ENCODE measurements at places on chromosomes 7 and 10.

DNA sequence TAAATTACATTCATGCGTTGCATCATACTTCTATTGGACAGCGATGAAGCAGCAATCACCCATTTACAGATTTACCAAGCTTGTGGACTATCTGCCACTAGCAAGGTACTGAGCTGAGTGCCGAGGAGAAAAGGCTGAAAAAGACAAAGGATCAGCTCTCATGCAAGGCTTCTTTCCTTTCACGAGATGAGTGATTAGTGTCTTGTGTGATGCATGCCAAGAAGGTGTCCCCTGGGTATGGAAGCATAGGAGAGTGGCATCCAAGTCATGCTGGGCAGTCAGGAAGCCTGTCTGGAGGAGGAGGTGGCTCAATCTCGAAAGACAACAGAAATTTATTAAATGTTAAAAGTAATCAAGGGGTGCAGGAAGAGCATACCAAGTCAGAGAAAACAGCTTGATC, 40.9 kb downstream of the ACSM6 start:
- DNase-seq, result no peak

DNA sequence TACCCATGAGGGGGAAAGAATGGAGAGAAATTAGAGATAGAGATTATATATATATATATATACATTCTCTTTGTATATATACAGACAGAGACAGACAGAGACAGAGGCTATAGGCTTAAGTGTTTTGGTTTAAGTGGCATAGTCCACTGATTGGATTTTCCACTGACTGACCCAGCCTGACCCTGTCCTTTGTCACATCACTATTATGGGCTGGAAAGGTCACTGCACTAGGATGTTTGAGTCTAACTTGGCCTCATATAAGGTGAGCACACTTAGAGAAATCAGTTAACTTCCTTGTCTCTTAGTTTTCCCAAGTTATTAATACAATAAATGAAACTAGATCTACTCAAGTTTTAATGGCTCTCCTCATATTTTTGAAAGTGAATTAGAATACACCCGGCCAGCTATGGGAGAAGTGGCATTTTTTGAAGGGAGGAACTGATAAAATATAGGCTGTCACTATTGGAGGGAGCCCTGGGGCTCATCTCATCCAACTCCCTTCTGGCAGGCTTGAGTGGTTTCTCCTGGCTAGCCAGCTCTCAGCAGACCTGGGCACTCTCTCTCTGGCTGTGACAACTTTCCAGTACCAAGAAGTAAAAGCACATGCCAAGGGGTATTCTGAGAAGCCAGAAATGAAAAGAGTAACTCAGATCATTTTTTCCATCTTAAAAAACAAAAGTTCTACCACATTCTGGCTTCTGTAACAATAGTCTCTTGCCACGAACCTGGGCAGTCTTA, 455.6 kb upstream of the ANKRD30A start:
- DNase-seq, result no peak

DNA sequence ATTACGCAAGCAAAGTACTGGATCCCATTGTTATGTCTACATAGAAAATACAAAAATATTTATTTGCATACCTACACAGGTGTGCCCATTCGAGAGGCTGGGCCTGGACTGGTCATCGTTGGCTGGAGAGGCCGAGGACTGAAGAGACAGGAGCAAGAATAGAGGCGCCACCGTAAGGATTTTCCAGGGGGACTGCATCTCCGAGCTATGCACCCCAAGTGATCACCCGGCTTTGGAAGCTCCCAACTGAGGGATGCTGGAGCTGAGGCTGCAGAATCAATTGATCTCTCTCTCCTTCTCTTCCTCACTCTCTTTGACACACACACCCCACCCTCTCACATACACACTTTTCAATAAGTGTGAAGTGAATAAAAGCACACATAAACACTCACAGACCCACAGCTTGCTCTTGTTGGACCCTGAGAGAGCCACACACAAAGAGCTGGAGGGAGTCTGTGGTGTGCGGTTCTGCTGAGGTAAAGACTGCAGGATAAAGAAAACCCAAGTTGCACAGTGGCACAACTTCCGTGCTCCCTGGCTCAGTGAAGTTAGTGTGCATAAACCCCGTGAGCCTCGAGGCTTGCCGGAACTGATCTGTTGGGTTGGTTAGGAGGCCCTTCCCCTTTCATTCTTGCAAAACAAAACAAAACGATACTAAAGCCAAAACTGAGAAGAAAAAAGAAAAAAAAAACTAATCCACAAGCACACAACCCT, at the start of gene AOAH:
AOAH (minus strand) TSS at position 544 of the 714 bp plus-strand sequence; CDS start at position 198, 346 bp downstream.
- DNase-seq, result no peak

DNA sequence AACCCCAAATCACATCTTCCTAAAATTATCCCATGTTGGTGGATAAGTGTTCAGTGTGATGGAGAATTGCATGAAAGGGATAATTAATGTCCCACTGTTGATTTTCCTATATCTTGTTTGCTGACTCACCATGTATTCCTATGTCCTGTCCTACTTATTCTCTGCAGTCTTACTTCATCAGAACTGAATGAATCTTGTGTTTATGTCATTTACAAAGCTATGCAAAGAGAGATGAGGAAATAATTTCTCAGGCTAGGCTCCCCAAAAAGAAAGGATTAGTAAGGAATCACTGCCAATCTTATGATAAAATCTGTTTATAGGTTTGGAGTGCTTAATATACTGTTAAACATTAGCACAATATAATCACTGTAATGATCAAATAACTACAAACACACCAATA, 360.8 kb downstream of the CRPPA start:
- no peak for DNase-seq

DNA sequence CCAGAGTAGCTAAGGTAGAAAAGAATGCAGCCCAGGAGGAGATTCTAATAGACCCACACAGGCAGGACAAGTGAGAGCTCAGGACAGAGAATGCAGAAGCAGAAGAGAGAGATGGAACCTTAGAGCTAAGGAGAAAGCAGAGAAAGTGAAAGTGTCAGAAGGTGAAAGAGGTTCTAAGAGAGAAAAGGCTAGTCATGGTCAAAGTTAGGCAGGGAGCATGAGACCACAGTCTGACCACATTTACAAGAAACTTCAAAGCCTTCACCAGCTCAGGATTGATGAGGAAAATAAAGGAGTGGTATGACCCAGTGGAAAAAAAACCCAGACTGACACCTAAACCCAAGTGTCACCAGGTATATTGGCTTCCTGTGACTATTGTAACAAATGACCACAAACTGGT, 131.8 kb upstream of the WDR11 start:
- DNase-seq, result no peak

DNA sequence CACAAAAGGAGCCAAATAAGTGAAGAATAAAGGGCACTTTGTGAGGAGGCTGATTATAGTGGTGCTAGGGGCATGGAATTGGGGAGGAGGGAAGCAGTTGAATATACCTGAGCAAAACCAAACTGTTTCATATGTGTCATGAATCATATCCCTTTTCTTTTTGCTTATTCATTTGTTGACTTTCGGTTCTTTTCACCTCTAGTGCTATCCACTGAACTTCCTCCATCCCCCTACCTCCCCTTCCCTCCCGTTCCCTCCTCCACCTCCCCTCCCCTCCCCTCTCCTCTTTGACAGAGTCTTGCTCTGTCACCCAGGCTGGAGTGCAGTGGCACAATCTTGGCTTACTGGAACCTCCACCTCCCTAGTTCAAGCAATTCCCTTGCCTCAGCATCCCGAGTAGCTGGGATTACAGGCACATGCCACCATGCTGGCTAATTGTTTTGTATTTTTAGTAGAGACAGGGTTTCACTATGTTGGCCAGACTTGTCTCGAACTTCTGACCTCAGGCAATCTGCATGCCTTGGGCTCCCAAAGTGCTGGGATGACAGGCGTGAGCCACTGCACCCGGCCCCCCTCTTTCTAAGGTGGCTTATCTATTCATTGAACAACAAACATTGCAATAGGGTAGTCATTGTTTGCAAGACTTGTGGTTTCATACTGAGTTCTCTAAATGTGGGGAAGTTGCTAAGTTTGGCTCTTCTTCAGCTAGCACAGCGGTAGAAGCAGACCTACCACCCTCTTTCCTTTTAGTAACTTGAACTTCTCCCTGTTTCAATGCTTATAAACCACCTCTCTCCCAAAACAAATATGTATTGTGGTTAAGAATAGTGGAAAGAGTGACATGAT, 150.4 kb upstream of the PRPS1L1 start:
- DNase-seq, result no peak

- DNase-seq, result peak; percentile 51
These were observed 483.6 kb downstream of the INHBA start for GRCh38 chr7:41219276-41219675.

DNA sequence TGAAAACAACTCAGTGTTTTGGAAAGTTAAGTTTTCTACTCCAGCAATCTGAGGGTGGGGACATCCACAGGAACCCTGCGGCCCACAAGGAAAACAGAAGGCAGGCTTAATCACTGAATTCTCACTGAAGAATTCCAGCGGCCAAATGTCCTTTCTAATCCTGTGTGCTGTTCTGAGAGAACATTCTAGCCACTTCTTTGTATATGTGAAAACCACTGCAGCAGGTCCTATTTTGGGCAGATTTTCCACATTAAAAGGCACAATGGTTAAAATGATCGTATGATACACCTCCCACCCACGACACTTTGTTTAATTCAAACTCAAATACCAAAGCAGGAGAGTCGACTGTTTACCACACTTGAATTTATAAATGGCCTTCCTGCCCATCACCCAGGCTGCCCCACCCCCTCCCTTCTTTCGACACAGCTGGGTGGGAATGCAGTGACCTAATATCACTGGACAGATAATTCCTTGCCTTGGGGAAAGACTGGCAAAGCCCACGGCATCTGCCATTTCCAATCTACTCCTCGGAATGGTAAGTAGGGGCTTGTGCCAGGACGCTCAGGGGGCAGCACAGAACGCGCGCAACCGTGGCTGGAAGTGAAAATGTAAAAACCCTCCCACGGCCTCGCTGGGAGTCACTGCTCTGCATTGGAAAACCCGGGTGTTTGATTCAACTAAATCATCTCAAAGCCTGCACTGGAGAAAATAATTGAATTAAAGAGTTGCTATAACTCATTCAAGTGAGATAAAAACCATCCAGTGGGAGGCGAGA, 67.0 kb downstream of the CTBP2 start:
- DNase-seq, result peak; percentile 71

DNA sequence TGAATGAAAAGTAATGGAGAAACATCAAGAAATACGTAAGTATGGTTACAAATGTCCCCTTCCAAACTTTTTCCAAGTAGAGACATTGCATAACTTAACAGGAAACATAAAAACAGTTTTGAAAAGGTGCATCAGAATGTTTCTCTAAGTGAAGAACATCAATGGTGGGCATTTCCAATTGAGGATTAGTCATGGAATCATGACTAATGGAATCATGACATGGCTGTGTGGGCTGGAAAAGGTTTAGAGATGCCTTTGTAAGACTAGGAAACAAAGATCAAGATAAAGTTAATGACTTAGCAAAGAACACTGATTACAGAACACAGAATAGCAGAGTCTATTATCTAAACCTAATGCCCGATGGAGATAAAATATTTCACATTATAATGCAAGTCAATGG, 272.0 kb downstream of the HPSE2 start:
- no peak for DNase-seq

GRCh38 chr7:155274633-155275355, 22.9 kb upstream of the INSIG1 start:
- DNase-seq, result no peak

- DNase-seq, result peak; percentile 48
These were observed 679 bp downstream of the ARF5 start for GRCh38 chr7:127588697-127589482.

DNA sequence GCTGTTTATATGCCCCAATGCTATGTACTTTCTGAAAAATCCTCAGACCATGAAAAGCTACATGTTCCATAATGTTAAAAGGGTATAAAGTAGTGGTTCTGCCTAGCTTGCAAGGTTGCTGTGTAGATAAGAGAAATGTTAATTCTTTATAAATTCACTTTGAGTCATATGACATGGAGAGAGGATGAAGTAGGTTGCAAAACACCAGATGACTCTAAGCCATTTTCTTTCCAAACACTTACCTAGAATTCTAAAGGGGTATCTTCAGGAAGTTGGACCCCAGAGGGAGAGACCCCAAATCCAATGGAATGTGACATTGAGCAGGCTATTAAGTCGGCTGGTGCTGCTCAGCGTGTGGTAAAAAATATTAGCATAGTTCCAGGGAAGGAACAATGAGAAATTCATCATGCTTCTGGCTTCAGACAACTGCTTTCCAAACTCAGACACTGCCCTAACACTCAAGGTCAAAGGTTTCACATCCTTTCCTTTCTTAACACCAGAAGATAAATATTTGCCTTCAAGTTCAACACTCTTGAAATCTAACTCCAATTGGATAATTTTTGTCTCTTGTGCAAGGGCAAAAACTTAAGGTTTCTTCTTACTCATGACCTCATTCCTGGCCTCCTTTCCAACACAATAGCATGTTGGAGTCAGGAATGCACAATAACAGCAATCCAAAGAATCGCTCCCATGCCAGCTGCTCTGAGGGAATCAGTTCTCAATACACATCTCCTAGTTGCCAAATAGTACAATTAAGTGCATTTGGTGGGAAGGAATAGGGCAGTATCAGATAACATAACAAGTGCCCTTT, 100.7 kb upstream of the AFAP1L2 start:
- DNase-seq, result peak; percentile 83

- no peak for DNase-seq
These were observed 207.8 kb downstream of the DIP2C start for GRCh38 chr10:481628-482027.

DNA sequence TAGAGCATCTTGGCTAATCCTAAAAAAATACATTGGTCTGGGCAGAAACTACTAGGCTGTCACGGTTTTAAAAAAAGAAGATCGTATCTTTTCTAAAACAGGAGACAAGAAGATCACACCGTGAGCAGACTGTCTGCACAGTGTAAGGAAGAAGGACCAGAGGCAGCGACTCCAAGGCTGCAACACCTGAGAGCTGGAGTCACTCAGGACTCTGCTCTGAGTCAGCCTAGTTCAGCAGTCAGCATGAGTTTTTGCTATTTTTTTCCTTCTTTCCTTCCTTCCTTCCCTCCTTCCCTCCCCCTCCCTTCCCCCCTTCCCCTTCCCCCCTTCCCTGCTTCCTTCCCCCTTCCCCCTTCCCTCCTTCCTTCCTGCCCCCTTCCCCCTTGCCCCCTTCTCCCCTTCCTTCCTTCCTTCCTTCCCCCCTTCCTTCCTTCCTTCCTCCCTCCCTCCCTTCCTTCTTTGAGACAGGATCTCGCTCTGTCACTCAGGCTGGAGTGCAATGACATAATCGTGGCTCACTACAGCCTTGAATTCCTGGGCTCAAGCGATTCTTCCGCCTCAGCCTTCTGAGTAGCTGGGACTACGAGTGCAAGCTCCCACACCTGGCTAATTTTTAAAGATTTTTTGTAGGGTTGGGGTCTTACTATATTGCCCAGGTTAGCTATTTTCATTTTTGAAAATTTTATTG, 24.4 kb downstream of the BAG3 start:
- no peak for DNase-seq

GRCh38 chr7:53281312-53281711, 245.9 kb downstream of the POM121L12 start:
- DNase-seq, result no peak

- DNase-seq, result no peak
These were observed 29.0 kb upstream of the ZNF273 start for GRCh38 chr7:64874114-64874513.

GRCh38 chr7:122311734-122312450, 7.3 kb upstream of the FEZF1 start:
- DNase-seq, result no peak

- peak; percentile 99 for DNase-seq
These were observed 46.3 kb downstream of the EGFR start for GRCh38 chr7:55065079-55065478.

Data from AG10803 (cell line).